ENCODE measurements at places on chromosomes 3 and 15.

DNA sequence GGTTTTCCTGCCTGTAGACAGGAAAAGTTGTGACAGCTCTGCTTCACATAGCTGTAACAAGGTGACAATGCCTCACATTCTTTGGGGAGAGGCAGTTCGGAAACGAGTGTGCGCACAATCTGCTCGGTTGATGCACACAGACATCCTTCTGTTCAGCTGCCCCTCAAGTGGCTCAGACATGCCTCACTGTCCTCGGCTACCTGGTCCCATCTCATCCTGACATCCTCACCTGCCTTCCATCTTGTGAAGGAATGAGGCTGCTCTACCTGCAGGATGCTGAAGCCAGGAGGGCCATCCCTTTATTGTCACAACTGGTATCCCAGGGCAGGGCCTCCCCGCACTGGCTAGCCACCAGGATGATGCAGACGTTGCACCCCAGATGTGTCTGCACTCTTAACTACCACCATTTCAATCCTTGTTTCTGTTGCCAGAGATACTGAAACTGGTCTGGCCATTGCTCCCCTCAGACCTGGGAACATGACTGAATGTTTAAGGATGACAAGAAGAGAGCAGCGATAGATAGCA lies 19.4 kb downstream of the SRPRB start:
- DNase-seq = no peak

DNA sequence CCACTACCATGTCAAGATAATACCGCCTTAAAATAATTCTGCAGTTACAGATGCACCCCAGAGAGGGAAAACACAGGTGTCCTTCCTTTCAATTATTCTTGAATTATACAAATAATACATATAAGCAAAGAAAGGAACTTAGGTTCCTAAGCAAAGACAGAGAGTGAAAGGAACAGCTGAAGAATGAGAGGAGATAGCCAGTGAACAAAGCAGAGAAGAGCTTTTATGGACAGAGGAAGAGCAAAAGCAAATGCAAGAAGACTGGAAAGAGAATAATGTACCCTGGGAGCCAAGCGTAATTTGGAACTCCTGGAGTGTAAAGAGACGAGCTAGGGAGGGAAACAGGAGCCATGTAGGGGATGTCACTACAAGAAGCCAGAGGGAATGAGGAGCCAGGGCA lies 21.7 kb downstream of the GPR176 start:
- DNase-seq = no peak

DNA sequence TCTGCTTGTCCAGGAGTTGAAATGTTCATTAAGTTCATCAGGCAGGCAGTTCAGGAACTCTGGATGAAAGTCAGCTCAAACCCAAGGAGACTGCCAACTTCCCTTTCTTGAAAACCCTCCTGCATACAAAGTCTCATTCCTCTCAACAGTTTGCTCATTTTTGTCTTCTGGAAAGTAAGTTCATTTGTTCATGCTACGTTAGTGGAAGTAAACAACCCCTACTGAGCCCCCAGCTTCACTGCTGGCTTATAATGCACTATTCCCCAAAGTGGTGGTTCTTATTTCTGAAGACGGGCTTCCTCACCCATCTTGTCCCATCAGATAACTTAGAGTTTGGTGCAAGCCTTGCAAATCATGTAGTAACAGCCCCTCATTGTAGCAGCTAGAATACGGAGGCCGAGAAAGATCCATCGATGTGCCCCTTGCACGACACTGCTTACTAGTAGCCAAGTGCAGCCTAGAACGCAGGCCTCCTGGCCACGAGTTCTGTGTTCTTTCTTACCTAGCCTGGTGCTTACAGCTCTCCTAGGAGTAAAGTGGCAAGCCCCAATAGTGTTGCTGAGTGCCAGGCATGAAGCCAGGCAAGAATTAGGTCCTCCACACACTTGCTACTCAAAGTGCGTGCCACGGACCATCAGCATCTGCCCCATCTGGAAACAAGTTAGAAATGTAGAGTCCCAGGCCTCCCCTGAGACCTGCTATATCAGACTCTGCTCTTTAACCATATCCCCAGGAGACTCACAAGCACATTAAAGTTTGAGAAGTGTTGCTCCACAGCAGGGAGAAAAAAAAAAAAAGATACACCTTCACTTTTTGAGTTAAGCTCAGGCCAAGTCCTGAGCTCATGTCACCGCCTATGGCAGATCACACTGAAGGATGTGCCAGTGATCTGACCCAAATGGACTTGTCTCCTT lies 82.5 kb downstream of the RFTN1 start:
- DNase-seq = no peak

GRCh38 chr15:45385590-45385989 lies 7.2 kb upstream of the GATM start:
- no peak for DNase-seq

DNA sequence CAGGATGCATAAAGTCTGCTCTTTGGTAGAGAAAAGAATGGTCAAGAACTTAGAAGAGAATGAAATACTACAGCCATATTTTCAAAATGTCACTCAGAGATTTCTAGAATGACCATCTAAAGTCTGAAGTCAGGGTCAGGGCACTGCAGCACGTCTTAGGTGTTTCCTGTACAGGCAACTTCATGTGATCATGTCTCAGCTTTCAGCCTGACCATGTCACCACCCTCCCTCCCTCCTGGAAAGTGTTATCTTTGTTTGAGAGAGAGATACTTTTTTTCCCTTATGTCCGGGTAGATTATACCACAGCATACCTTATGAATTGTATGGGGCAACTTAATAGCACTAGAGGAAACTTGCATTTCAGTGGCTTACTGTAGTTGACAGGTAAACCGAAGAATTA lies 558.0 kb upstream of the TGFBR2 start:
- no peak for DNase-seq

DNA sequence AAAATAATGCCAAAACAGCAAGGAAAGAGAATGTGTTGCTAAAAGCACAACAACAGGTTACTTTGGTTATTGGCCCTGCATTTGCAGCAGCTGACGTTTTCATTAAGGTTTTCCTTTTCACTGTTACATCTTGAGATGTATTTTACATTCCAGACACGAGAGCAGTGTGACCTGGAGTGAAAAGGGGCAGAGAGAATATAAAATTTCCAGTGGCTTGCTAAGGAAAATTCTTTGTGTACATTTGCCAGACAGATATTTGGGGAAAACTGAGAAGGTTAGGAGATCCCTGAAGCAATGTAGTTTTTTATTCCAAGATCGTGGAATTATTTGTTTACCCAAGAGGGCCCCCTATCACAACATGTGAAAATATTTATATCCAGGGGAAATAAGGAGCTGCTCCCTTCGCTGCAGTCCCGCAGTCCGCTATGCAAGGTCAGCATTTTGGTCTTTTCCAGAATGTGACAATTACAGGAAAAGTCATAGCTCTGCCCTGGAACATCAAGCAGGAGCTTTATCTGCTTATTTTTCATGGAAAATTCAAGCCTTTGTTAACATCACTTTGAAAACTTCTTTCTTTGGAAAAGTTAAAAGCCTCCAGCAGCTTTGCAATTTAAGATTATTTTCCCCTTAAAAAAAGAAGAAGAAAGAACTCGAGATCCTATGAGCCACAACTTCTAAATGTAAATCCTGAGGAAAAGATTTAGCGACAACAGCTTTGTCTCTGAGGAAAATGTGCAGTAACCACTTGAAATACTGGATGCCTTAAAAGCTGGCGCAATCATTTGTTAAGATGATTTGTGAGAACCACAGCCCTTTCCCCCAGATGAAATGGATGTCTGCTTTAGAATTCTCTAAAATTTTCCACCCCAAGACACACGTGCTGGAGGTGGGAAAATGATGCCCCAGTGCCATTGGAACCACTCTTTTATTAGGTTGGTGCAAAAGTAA lies 256.4 kb upstream of the TPM1 start:
- DNase-seq = no peak

- DNase-seq = no peak
These were observed 464.9 kb downstream of the TAFA4 start for GRCh38 chr3:68467465-68467864.

GRCh38 chr15:76994971-76995945 lies at the start of gene PSTPIP1:
TSS of gene PSTPIP1 (plus strand) at chr15:76995126. CDS start at chr15:76995574, 448 bp downstream.
- DNase-seq = peak; percentile 57

GRCh38 chr3:165994293-165994692 lies 157.1 kb upstream of the BCHE start:
- no peak for DNase-seq

GRCh38 chr15:38374556-38374955 lies 79.4 kb upstream of the FAM98B start:
- DNase-seq = no peak

GRCh38 chr15:33215941-33216872 lies 21.7 kb upstream of the FMN1 start:
- DNase-seq = no peak

DNA sequence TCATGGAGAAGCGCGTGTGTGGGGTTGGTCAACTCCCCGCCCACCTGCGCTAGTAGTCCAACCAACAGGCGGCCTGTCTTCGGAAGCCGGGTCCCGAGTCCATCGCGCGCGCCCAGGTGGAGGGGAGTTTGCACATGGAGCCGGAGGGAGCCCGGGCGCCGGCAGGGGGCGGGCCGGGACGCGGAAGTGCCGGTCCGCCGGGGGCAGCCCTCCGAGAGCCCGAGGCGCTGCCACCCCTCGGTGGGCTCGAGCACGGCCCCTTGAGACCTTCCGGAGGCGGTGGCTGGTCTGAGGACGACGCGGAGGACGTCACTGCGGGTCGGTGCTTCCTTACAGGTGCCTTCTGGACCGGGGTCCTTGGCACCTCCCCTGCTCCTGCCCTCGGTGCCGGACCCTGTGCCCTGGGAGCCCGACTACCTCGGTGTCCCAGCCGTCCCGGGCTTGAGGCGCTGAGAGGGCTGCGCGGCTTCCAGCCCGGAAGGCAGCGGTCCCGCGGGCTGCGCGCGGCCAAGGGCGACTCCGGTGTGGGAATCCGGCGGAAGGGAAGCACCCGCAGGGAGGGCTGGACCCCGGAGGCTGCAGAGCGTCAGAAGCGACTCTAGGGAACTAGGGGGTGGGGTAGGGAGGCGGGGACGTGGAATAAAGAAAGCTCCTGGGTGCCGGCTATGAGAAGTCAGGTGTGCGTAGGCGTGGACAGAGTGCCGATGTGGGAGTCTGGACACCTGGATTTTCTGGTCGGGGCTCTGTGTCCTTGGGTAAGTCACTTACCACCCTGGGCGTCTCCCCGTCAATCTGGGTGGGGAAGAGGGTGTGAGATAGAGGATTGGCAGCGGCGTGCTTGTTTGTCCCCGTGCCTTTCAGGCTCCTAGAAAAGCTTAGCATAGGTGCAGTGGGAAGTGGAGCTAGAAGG lies 212.3 kb downstream of the FGF12 start:
- DNase-seq = no peak

DNA sequence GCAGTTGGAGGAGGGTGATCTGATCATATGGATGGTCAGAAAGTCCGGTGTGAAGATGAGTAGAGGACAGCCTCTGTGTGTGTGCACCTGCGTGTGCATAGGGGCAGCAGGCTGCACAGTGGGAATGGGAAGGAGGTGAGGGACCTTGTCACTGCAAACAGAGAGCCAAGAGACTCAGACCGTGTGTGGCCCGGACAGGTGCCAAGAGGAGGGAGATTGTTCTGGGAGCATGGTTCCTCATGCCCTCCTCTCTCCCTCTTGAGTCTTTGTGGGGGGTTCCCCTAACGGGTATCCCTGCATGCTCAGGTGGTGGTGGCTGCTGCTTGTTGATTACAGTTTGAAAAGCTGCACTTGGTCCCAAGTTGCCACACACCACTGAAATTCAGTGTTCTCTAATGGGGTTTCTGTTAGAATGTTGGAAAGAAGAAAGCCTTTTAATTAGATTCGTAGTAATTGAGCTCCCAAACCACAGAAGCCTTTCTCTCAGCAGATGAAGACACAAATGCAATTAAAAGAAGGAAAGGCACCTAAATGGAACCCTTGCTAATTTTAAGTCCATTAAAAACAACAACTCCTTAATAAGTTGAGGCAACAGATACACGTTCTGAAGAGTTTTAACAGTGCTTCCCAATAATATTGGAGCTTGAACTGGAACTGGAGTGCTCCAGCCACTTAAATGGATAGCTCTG lies 68.9 kb downstream of the CHRNA7 start:
- DNase-seq = no peak

DNA sequence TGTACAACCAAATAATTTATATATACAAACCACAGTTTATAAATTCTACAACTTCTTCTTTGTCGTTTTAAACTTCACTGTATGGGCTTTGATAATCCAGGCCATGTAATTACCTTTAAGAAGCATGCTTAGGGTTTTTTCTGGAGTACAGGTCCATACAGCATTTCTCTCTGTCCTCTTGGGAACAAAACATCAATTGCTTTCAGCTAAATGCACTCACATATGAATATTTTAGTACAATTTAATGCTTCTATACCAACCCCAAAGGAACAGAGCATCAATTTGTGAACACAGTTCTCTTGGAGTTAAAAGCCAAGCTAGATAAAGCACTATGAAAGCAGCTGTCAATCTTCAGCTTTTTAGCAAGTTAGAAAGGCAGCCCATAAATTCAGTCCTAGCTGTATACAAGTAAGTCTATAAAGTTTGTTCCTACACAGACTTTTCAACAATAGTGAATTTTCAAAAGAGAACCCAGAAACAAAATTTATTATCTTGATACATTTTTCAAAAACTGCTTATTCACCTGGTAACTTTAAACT lies 66.1 kb downstream of the ETFA start:
- DNase-seq = no peak

DNA sequence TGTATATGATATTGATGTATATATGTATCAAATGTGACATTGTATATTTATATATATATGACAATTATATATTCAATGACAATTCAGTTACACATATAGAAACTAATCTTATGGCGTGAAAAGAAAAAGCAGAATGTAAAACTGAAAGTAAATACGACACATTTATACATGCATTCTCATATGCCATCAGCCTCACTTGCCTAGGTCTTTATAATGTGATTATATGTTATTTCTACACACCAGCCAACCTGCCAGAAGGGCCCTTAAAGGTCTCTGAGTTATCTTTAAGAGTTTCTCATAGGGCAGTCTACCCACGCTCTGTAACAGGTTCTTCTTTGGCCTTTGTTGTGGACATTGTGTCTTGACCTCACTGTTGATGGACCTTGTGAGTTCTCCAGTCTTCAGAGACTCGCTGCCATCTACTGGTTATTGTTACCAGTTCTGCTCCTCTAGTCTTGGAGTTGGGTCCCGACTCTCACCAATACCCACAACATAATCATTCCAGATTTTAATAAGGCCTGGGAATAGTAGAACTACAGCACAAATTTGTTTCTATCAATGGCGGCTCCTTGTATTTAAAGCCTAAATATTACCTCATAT lies 371.5 kb upstream of the GOLIM4 start:
- no peak for DNase-seq

GRCh38 chr3:64344721-64345207 lies 119.5 kb upstream of the PRICKLE2 start:
- no peak for DNase-seq

- DNase-seq = no peak
These were observed 26.5 kb downstream of the KLF13 start for GRCh38 chr15:31352911-31353811.

DNA sequence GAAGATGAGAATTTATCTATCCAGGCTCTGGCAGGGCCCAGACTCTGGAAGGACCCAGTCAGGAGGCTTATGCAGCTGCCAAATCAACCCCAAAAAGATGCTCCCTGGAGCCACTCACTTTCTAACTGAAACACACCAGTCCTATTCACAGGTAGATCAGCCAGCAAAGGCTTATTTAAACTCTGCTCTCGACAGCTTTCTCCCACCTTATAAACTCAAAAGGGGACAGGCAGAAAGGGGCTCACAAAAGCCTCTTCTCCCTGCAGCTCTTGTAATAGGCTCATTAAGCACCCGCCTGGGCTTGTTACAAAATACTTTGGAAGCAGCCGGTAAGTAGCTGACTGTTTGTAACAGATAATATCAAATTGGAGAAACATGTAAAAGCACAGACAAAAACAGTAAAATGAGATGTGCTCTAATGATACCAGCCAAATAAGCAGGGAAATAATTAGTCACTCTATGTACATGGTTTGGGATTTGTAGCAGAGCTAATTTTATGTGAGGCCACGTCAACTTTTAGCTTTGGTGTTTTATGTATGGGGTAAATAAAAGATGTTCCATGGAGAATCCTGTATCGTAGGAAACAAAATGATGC lies 213.8 kb downstream of the NR2F2 start:
- DNase-seq = no peak
